ENCODE measurements at places on chromosomes 3 and 15.

DNA sequence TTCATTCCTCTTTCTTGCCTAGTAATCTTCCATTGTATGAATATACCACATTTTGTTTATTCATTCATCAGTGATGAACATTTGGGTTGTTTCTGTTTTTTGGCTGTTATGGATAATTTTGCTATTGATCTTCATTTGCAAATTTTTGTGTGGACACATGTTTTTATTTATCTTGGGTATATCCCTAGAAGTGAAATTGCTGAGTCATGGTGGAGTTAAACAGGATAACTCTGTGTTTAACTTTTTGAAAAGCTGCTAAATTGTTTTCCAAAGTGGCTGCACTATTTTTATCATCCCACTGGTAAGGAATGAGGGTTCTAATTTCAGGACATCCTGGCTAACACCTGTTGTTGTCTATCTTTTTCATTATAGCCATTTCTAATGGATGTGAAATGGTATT, 74.6 kb upstream of the ARL6 start:
- DNase-seq = no peak

- no peak for DNase-seq
These were observed at the start of gene MME for GRCh38 chr3:155079746-155080487. Gene MME, plus strand, starts transcription at chr3:155080319. Its CDS starts 3,849 bp downstream, at chr3:155084168.

DNA sequence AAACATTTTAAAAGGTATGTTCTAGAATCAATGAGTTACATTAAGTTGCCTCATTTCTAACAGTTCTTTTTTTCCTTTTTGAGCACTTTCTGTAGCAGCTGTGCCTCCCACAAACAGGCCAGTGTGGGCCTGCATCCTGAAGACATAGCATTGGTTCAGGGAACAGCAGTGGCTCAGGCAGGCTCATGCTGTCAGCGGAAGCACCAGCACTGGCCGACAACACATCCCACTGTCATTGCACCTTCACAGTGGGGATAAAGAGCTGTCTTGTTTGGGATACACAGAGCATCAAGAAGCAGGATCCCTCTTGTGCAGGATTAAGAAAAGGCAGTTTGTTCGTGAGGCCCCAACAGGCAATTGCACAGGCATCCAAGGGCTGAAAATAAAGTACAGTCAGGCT, 123.3 kb downstream of the MOBP start:
- DNase-seq = no peak

- DNase-seq = no peak
These were observed 5.4 kb upstream of the SEC11A start for GRCh38 chr15:84721371-84721770.

- no peak for DNase-seq
These were observed 440.8 kb downstream of the ZNF385D start for GRCh38 chr3:21310161-21310560.

DNA sequence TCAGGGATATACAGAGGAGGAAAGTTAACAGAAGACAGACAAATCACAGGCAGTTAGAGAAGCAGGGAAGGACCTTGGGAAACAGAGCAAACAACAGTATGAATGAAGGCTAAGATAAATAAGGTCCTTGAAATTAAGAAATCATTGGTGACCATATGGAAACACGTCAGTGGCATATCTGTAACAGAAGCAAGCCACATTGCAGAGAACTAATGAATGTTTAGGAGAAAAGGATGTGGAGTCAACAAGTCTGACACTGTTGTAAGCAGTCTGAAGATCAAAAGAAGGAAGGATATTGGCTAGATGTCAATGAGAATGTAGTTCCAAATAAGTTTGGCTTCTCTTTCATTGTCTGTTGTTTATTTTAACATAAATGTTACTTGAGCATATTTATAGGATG, 542.4 kb downstream of the UNC13C start:
- no peak for DNase-seq

DNA sequence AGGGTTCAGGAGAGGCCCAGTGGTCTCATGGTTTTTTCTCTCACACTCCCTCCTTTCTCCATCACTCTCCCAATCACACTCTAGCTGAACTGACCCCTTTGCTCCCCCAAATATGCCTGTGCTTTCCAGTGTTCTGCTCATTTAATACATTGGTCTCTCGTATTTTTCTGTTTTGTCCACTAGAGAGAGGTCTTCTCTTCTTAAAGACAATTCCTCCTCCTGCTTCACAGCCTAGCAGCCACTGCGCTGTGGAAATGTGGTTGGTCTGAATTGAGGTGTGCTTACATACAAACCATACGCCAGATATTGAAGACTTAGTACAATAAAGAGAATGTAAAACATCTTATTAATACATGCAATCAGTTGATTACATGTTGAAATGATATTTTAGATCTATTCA, 60.6 kb upstream of the XCR1 start:
- DNase-seq = no peak

DNA sequence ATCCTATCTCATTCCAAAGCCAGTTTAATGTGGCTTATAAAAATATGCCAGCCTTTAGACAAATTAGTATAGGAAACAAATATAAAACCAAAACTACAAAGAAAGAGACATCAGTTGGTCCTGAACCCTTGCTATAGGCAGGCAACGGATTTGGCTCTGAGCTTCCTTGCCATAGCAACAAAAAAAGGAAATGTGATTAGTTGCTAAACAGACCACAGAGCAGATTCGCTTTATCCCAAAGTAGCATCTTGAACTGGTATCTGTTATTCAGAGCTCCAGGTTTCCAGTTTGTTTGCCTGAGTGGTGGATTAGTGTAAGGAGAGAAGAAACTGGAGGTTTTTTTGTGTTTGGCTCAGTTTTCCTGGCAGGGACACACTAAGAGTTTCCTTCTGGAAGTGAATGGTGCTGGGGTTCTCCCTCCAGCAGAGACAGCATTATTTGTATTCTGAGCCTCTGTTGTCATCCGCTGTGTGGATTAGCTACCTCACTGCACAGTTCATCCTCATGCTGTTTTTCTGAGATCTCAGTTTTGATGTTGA, 44.1 kb downstream of the CHST2 start:
- DNase-seq = no peak

DNA sequence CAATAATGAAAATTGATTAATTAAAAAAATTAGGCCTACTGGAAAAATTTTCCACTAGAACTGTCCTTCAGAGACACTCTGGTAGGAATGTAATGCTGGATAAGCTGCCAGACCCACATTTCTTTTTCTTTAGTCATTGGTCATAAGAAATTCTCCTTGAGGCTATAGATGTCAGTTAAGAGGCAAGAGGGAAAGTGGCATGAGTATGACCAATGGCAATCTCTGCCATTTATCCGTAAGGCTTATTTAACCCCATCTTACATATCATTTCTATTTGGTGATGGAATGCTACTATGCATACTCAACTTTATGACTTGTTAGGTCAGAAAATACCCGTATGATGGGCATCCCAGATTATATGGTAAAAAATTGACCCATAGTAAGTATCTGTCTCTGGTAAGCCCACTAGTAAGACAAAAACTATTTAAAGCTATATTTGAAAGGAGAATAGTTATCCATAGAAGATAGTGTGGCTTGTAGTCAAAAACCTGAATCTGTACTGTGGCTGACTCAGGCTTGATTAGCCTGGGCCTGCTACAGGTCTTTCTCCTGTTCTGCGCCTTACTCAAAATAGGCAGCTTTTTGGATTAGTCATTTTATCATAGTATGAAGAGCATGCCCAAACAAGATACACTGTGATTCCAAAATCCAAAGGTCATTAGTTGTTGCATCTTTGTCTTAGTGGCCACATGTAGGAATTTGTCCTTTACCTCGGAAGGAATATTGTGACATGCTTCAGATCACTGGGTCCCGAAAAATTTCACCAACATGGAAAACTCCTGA, 314.7 kb downstream of the PYDC2 start:
- no peak for DNase-seq

DNA sequence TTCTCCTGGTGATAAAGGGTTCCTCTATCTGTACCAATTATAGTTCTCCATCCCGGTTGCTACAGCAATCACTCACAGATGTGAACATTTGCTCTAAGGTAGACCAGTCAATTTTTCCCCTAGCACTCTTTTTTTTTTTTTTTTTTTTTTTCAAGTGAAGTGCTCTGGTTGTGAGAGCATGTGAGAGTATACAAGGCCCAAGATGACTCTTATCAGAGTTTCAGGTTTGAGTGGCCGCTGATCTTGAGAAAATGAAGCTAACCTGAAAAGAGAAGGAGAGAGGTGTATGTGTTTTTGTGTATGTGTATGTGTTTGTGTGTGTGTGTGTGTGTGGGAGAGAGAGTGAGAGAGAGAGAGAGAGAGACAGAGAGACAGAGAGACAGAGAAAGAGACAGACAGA, 44.4 kb upstream of the OTOL1 start:
- DNase-seq = no peak

GRCh38 chr3:184620475-184621119, 59.0 kb downstream of the EPHB3 start:
- no peak for DNase-seq

GRCh38 chr3:188577539-188577938, 423.6 kb downstream of the LPP start:
- no peak for DNase-seq

DNA sequence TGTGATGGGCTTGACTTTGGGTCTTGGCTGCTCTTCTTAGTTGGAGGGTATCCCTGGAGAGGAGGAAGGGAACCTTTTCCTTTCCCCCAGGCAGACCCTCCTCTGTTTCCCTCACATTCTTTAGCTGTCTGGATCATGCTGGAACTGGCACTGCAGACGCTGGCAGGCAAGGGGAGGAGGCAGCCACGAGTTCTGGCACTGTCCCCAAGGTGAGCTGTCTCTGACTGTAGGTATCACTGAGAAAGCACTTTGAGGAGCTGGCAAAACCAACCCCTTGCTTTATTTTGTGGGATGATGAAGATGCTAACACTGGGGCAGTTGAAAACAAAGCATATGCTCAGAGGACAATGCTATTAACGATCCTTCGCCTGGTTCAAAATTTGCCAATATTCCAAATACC, 175.0 kb downstream of the SOX2 start:
- no peak for DNase-seq

GRCh38 chr3:147356909-147357900, 49.1 kb downstream of the ZIC4 start:
- no peak for DNase-seq

DNA sequence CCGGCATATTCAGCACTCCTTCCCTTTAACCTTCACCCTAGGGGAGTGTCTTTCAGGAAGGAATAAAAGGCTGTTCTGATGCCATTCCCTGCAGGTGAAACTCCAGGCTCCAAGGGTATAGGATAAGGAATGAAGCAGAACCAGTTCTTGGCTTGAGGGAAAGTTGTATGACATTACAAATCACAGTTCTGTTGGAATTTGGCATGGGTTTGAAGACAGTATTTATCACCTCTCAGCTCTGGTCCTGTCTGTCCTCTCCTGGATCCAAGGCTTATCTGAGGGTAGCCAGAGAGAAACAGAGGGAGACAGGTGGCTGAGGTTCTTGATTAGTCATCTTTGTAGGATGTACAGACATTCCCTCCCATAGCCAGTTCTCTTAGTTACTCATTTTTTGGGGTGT, 37.1 kb downstream of the RAB11A start:
- no peak for DNase-seq

- DNase-seq = peak; percentile 50
These were observed 23.6 kb downstream of the SEC61A1 start for GRCh38 chr3:128075522-128076482.

DNA sequence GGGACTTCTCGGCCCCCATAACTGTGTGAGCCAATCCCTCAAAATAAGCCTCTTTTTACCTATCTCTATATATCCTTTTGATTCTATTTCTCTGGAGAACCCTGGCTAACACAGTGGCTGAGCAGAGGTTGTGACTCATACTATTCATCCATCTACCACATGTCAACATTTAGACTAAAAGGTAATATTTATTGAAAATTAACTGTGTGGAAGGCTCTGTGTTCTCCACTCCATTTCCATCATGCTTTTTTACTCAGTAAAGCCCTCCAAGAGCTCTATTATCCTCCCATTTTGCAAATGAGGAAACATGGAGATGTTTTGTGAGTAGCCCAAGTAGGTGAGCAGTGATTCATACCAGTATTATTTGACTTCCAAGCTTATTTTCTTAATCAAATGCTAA, 217.9 kb upstream of the DCBLD2 start:
- no peak for DNase-seq

DNA sequence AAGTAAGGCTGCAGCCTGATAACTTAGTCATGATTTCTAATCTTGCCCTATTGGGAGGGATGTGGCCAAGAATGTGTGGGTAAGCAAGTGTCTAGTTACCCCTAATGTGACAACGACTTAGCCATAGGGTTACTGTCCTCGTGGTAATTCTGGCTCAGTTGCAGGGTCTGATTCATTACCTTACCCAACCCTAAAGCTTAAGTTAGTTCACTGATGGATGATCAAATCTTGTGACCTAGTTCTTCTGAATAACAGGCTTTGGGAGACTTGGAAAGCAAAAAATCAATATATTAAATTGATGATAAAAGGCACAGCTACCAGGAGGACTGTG, 1.6 kb upstream of the INTS14 start:
- DNase-seq = no peak

GRCh38 chr3:25603703-25604102, 61.0 kb downstream of the TOP2B start:
- DNase-seq = no peak

GRCh38 chr3:111151438-111151837, 79.8 kb downstream of the NECTIN3 start:
- DNase-seq = no peak

DNA sequence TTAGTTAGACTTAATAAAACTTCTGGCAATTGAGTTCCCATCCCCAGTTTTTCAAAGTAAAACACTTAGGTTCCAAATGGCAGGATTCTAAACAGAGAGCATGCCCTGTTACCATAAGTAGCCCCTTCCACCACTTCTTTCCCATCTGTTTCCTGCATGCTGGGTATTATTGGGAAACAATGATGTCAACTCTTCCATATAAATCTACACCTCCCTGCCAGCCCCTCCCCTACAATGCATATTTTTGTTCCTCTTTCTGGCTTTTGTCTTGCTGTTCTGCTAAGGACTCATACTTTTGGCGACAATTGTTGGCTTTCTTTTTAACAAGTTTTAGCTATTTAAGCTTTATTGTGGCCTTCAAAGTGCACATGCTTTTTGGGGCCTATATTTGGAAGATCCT, 11.1 kb downstream of the ARHGAP31 start:
- DNase-seq = no peak

- DNase-seq = no peak
These were observed 420.2 kb upstream of the CCDC54 start for GRCh38 chr3:106957029-106957428.

DNA sequence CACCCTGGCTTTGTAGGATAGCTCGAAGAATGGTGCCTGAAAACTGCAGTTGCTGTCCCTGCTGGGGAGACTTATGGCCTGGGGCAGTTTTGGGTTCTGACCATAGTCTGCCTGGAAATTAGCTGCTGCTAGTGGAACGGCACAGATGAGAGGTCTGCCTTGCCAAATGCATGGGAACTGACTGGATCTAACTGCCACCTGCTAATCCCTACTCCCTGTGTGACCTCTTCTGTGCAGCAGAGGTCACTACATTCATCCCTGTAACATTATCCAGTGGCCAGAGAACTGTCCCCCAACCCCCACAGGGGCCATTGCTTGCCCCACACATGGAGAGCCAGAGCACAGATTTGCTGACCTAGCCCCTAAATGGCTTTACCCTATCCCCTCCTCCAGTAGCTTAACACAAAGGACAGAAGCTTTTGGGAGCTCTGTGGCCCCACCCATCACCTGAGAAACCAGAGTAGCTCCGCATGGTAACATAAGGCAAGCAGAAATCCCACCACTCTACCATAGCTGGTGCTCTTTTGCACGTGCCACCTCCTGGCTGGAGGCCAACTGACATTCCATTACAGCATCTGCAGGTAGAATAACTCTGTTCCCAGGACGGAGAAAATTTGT, 840.0 kb downstream of the EPHA3 start:
- DNase-seq = no peak

- DNase-seq = no peak
These were observed 13.2 kb downstream of the MRAS start for GRCh38 chr3:138361561-138361971.
